ENCODE measurements at places on chromosomes 7 and 10. TPM values are rescaled to one million over a fixed set of nuclear protein-coding genes. Genes with fewer than 3 reads are reported as not detected.

H2BK1 gene
- not detected for total RNA-seq

CD36 gene
- total RNA-seq = 0.13 TPM

UTF1 gene
- not detected for total RNA-seq

CTAGE8 gene
- total RNA-seq = not detected

SLC39A12 gene
- total RNA-seq = not detected

ENO4 gene
- total RNA-seq = not detected

ALOX5 gene
- not detected for total RNA-seq

VAX1 gene
- total RNA-seq = not detected

SFTPD gene
- total RNA-seq = not detected

CCDC7 gene
- total RNA-seq = 12.0 TPM

SPDYE8 gene
- not detected for total RNA-seq

TAS2R4 gene
- total RNA-seq = 0.18 TPM

- DNase-seq = no peak
- no peak overlapping the region for H3K4me3 ChIP-seq
- no peaks in the 10 kb centered on the region for H3K27me3 ChIP-seq
- H3K36me3 ChIP-seq = no peaks in the 10 kb centered on the region
- no peaks in the 10 kb centered on the region for H3K4me1 ChIP-seq
Measured at GRCh38 chr7:51235593-51236313, 80.9 kb downstream of the COBL start.

DNA sequence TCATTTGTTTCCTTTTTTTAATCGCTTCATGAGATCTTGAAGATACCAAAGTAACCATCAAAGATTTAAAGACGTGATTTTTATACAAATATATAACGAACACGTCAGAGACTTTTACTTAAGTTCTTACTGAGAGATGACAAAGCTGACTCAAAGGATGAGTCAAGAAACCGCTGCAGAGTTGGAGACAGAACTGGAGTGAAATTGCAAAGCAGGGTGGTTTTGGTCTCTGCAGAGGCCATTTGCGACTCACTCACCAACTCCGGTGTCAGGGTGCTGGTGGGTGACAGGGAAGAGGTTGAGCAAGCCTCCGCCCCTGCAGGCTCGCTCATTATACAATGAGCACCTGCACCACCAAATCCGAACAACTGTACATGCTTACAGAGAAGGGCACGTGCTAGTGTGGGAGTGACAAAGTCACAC lies 75.2 kb downstream of the DNAJB6 start:
- H3K36me3 ChIP-seq = peaks cover 14% of the 10 kb centered on the region
- H3K4me1 ChIP-seq = no peaks in the 10 kb centered on the region
- no peak overlapping the region for H3K4me3 ChIP-seq
- no peak for DNase-seq
- H3K27me3 ChIP-seq = no peaks in the 10 kb centered on the region

- no peak overlapping the region for H3K27ac ChIP-seq
- no peak overlapping the region for H3K4me3 ChIP-seq
- DNase-seq = no peak
- H3K27me3 ChIP-seq = no peaks in the 10 kb centered on the region
- no peaks in the 10 kb centered on the region for H3K36me3 ChIP-seq
- no peaks in the 10 kb centered on the region for H3K4me1 ChIP-seq
Measured at GRCh38 chr7:211715-212058, 19.3 kb downstream of the FAM20C start.

- H3K36me3 ChIP-seq = no peaks in the 10 kb centered on the region
- H3K27me3 ChIP-seq = no peaks in the 10 kb centered on the region
- H3K27ac ChIP-seq = no peak overlapping the region
- DNase-seq = no peak
- no peak overlapping the region for H3K4me3 ChIP-seq
Measured at GRCh38 chr7:46494441-46494840, 573.4 kb upstream of the IGFBP3 start.

DNA sequence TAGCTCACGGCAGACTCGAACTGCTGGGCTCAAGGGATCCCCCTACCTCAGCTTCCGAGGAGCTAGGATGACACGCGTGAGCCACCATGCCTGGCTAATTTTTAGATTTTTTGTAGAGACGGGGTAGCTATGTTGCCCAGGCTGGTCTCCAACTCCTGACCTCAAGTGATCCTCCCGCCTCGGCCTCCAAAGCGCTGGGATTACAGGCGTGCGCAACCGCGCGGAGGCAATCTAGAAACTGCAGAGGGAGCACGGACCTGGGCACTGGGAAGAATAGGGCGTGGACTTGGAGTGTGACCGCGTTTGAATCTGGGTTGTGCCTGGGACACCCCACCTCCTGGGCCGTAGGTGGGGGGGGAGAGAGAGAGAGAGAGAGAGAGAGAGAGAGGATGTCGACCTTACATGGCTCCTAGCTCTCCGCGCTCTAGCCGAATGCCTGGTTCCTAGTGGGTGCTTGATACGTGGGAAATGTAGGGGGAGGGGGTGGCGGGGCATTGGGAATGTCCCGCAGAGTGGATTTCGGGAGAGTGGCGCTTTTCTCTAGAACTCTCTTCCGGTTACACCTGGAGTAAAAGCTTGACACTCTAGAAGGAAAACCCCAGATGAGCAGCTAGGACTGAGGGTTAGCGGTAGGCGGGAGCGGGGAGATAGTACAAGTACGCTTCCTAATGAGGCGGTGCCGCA lies 1.2 kb upstream of the MAP3K8 start:
- H3K27me3 ChIP-seq = peaks cover 12% of the 10 kb centered on the region
- peak overlapping the region; percentile 75 for H3K4me3 ChIP-seq
- no peak overlapping the region for H3K27ac ChIP-seq
- H3K36me3 ChIP-seq = no peaks in the 10 kb centered on the region
- H3K4me1 ChIP-seq = peaks cover 6% of the 10 kb centered on the region
- DNase-seq = no peak

- peaks cover 18% of the 10 kb centered on the region for H3K4me1 ChIP-seq
- H3K27ac ChIP-seq = no peak overlapping the region
- DNase-seq = no peak
- H3K36me3 ChIP-seq = no peaks in the 10 kb centered on the region
Measured at GRCh38 chr10:4944841-4945240, 18.4 kb upstream of the AKR1C1 start.

DNA sequence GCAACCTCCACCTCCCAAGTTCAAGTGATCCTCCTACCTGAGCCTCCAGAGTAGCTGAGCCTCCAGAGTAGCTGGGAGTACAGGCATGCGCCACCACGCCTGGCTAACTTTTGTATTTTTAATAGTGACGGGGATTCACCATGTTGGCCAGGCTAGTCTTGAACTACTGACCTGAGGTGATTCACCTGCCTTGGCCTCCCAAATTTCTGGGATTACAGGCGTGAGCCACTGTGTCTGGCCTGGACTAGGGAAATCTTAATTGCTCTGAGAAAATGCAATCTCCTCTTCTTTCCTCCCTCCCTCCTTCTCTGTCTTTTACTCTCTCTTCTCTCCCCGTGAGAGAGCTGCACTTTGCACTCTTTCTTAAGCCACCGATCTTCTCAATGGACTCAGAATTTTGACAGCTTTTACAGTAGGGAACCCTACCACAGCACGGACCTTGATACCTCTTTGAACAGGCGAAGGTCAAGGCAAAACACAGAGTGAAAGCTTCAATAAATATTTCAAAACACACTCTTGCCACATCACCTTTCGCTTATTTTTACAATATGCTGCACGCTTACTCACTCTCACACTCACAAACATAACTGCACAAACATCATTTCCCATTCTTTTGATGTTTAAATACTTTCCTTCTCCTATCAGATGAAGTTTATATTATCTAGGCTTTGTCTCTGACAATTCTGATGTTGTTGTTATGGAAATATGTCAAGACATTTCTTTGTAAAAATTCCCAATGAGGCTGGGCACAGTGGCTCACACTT lies 173.4 kb upstream of the NRP1 start:
- H3K27ac ChIP-seq = no peak overlapping the region
- H3K27me3 ChIP-seq = no peaks in the 10 kb centered on the region
- DNase-seq = no peak
- no peak overlapping the region for H3K4me3 ChIP-seq
- peaks cover 8% of the 10 kb centered on the region for H3K4me1 ChIP-seq

DNA sequence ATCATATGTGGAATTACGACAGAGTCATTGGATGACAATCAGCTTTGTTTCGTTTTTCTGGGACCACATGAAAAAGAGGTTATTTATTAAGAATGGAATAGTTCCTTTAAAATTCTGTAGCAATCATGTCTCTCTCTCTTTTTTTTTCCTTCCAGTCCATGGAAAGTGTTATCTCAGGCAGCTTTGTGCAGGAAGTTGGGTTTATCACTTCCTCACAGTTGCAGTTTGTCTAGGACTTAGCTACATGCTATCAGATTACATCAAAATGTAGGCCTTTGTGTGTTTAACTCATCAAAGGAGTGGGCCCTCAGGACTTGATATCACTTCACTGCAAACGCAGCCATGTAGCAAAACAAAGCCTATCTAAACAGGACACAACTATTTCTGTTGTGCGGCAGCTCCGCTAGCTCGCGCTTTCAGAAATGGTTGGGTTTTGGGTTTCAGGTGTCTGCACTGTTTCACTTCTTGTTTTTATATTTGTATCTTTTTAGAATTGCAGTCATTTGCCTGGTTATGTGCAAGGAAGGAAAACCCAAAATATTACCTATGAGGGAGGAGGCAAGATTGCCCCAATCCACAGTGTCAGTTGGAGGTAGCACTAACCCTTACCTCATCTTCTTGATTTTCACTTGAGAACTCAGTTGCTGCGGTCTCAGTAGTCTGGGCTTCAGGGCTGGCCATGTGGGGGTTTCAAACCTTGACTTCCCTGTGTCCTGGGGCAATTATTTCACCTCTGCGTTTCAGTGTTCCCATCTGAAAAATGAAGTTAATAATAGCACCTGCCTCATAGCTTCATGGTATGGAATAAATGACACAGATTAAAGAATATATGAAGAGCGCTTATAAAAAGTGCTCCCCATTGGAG lies 66.7 kb downstream of the HHEX start:
- peak overlapping the region; percentile 48 for H3K4me3 ChIP-seq
- DNase-seq = peak; percentile 41
- no peaks in the 10 kb centered on the region for H3K27me3 ChIP-seq
- H3K36me3 ChIP-seq = no peaks in the 10 kb centered on the region
- H3K4me1 ChIP-seq = peaks cover 14% of the 10 kb centered on the region

- H3K4me1 ChIP-seq = no peaks in the 10 kb centered on the region
- H3K27ac ChIP-seq = peak overlapping the region; percentile 66
- DNase-seq = peak; percentile 24
- no peaks in the 10 kb centered on the region for H3K27me3 ChIP-seq
Measured at GRCh38 chr10:79905322-79906314, 43.3 kb downstream of the SFTPD start.
